ENCODE measurements at places on chromosomes 1 and 21. TPM values are rescaled to one million over a fixed set of nuclear protein-coding genes. Genes with fewer than 3 reads are reported as not detected.
A peak's percentile ranks its signal among the peaks of the same experiment; 100 is the strongest.

DNA sequence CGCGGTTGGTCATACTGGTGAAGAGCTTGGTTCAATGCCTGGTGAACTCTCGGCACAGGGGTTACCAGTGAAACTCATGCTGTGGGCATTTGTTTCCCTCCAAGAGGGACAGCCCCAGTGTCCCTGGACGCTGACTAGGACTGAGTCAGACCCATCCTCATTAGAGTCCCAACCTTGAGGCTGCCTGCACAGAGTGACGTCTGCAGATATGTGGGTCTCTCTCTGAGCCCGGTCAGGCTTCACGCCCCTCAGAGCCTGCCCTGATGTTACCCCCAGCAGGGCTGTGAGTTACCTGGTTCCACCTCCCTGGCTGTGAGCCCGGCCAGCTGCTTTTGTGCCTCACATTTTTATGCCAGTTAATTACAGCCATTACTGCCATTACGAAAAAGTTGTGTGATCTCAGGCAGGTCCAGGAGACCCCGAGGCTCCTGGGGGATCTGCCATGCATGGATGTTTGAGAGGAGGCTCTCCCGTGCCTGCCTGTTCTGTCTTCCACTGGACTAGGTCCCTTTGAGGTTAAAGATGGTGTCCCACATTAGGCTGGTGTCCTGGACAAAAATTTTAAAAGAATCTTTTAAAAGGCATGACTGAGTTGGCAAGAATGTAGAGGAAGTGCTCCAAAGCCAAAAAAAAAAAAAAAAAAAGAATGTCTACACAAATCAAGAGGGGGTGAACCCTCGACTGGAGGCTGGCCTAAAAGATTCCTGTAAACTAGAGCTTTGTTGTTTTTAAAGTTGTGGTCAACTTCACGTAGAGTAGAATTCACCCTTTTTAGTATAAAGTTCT lies 36.6 kb upstream of the PADI1 start:
- peak; percentile 21 for ATAC-seq

Gene LHX8
- not detected for total RNA-seq

- no peak for ATAC-seq
Measured at GRCh38 chr1:228044961-228045360, 37.5 kb upstream of the ARF1 start.

Gene RC3H1
- 38.5 TPM for total RNA-seq

- ATAC-seq = no peak
Measured at GRCh38 chr1:168913711-168914463, 184.9 kb upstream of the DPT start.

DNA sequence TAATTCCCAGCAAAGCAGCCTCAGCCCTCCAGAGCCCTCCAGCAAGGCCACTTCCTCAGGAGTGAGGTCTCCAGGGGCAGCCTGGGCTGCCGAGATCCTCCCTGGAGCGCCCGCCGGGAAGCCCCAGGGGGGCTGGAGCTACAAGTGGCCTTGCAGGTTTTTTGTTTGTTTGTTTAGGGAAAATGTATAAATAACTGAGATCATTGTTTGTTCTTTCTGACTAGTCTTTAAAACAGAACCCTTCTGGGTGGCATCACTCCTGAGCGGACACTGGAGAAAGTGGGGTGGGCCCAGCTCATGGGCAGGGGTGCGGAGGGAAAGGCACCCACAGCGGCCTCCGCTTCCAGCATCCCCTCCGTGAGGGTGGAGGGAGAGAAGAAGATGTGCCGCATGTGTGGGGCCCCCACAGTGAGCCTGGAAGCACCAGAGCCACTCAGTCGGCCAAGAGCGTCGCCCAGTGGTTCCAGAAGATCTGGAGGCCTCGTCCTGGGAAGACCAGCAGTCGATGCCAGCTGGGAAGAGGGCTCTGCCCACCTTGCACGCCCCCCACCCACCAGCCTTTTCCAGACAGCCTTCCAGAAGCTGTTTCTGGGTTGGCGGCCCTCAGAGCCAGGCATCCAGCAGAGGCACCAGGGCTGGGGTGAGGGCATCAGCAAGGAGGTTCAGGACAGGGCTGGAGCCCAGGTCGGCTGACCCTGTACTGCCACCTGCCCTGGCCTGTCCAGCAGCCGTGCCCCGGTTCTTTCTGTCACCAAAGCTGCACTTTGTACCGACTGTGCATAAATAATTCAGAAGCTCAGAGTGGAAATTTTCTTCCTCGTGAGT lies 34.6 kb downstream of the TFF3 start:
- ATAC-seq = no peak

- no peak for ATAC-seq
Measured at GRCh38 chr1:5934058-5934884, 58.0 kb downstream of the NPHP4 start.

Gene GJA5
- not detected for total RNA-seq

- no peak for ATAC-seq
Measured at GRCh38 chr1:17994046-17994445, 113.6 kb upstream of the IGSF21 start.

Gene C8A
- total RNA-seq = not detected

DNA sequence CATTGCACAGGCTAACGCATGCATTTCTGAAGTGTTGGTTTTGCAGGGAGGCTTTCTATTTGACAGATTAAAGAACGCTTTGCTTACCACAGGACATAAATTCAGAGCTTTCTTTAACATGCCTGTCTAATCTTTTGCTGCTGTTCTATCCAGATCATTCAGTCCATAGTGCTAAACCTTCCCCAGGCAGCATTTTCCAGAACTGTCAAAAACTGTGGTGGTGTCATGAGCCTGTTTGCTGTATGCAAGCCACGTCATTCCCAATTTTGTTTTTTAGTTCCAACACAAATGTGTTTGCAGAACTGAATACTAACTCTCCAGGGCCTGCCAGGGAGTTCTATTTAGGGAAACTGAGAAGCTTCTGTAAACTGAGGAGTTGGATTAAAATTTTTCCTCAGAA lies 390.5 kb upstream of the LYPLAL1 start:
- ATAC-seq = no peak

DNA sequence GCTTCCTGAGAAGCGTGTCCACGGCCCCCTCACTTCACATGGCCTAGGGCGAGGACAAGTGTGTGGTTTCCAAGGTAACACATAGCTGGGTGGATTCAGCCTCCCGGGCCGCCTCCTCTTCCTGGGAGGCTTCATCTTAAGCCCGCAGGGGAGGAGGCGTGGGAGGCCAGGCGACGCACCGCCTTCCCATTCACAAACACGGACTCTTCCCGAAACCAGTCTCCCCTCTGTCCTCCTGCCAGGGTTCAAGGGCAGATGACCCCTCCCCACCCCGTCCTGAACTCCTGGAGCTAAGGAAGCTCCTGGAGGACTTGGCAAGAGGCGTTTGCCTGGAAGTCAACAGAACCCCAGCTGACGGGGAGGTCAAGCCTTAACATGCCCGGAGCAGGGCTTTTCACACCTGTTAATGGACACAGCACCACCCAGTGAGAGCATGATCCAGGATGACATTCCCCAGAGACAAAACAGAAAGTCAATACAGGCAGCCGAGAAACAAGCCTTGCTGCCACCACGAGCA lies 56.7 kb downstream of the KCNN3 start:
- ATAC-seq = no peak

Gene RNU1-4
- total RNA-seq = 1,202 TPM

- no peak for ATAC-seq
Measured at GRCh38 chr21:42640486-42640885, 12.9 kb upstream of the PDE9A start.

DNA sequence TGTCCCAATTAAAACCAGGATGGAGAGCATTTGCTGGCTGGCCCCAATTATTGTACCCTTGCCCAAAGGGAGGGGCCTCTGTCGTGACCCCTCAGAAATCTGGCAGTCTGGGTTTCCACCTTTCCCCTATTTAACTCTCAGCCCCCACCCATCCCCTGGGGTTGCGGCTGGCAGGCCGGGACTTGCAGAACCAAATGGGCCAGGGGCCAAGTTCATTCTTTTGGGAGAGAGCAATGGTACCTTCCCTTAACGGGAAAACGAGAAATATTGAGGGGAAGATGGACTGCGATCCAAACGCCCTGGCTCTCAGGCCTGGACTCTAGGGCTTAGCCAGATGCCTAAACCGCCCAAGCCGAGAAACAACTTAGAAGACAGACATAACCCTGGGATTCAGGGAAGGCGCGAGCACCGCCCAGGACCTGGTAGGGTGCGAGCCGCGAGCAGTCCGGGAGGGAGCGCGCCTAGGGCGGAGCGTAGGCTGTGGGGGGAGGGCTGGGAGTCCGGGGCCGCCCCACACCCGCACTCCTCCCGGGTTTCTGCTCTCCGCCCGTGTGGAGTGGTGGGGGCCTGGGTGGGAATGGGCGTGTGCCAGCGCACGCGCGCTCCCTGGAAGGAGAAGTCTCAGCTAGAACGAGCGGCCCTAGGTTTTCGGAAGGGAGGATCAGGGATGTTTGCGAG lies at the start of gene SLC27A3:
Gene SLC27A3 (plus strand): TSS at position 628 of the 678 bp plus-strand sequence. CDS start 91 bp downstream, outside the sequence.
- ATAC-seq = peak; percentile 54

DNA sequence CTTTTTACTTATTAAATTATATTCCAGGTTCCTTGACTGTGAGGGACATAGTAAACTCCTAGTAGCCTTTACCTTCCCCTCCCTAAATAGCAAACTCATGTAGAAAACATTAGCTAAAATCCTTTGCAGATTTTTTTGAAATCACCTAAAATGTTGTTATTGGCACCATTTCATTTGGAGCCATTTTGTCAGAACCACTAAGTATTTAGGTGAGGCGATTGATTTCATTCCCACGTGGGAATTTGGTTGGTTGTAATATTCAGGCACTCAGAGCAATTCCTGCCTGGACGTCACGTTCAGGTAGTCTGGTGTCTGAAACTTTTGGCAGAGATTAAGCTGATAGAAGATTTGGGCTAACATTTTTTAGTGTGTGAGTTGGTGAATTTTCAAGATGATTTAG lies 84.3 kb downstream of the CAMTA1 start:
- no peak for ATAC-seq

GRCh38 chr1:117563492-117563875 lies 42.4 kb upstream of the TENT5C start:
- ATAC-seq = no peak

- peak; percentile 43 for ATAC-seq
Measured at GRCh38 chr1:94926126-94926914, 590 bp downstream of the CNN3 start.

Gene FLG2
- not detected for total RNA-seq

DNA sequence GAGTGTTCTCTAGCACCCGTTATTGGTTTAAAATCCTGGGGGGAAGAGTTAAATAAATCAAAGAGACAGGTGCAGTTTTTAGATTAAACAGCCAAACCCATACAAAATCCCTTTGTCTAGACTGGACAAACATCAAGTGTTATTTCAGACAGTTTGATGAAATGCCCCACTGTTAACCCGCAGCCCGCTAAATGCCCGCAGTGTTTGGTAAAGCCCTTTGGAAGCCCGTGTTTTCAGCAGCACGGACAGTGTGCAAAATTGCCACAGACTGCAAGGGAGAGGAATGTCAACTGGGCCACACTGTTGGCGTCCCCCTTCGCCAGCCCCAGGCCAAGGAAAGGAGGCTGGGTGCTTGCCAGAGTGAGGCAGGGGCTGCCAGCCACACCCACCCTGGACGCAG lies 26.6 kb downstream of the AJAP1 start:
- ATAC-seq = no peak

Gene USF1
- total RNA-seq = 66.9 TPM

GRCh38 chr1:207069061-207069460 lies 16.0 kb downstream of the PFKFB2 start:
- ATAC-seq = no peak

Gene RGS8
- 0.08 TPM for total RNA-seq

DNA sequence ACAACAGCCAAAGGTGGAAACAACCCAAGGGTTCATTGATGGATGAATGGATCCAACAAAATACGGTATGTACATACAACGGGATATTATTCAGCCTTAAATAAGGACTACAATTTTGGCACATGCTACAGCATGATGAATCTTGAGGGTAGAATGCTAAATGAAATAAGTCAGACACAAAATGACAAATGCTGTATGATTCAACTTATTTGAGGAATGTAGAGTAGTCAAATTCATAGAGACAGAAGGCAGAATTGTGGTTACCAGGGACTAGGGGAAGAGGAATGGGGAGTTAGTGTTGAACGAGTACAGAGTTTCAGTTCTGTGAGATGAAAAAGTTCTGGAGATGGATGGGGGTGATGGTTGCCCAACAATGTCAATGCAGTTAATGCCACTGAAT lies 118.0 kb upstream of the PAXBP1 start:
- ATAC-seq = peak; percentile 45

All from activated T-helper 17 cell treated with anti-CD3 and anti-CD28 coated beads, Interleukin-2, amount 50 U/mL, for 72 hours (primary cell).